ENCODE measurements at places on chromosomes 13 and 19.

DNA sequence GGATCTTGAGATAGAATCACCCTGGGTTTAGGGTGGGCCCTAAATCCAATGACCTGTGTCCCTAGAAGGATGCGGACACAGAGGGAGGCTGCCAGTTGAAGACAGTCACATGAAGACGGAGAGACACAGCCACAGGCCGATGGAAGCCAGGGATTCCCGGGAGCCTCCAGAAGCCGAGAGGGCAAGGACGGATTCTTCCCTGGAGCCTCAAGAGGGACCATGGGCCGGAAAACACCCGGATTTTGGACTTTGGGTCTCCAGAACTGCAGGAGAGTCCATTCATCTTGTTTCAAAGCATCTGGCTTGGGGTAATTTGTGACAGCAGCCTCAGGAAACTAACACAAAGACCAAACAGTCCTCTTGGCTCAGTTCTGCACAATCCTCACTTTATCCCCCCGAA, 2.3 kb downstream of the TMEM86B start:
- no peak for DNase-seq

DNA sequence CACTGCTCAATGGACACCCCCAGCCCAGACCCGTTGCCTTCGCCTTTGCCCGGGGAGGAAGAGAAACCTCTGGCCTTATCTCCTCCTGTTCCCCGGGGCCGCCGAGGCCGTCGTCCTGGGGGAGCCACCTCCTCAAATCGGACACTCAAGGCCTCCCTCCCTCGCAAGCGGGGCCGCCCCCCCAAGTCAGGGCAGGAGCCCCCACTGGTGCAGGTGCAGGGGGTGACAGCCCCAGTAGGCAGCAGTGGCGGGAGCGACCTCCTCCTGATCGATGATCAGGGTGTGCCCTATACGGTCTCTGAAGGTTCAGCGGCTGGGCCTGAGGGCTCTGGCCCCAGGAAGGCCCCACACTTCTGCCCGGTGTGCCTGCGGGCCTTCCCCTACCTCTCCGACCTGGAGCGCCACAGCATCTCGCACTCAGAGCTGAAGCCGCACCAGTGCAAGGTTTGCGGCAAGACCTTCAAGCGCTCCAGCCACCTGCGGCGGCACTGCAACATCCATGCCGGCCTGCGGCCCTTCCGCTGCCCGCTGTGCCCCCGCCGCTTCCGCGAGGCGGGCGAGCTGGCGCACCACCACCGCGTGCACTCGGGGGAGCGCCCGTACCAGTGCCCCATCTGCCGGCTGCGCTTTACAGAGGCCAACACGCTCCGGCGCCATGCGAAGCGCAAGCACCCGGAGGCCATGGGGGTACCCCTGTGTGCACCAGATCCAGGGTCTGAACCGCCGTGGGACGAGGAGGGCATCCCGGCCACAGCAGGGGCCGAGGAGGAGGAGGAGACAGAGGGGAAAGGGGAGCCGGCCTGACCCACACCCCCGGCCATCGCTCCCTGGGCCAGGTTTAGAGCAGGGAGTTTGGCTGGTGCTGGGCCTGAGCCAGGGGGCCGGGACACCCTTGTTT, 2.3 kb downstream of the ZNF524 start:
- DNase-seq, result no peak

DNA sequence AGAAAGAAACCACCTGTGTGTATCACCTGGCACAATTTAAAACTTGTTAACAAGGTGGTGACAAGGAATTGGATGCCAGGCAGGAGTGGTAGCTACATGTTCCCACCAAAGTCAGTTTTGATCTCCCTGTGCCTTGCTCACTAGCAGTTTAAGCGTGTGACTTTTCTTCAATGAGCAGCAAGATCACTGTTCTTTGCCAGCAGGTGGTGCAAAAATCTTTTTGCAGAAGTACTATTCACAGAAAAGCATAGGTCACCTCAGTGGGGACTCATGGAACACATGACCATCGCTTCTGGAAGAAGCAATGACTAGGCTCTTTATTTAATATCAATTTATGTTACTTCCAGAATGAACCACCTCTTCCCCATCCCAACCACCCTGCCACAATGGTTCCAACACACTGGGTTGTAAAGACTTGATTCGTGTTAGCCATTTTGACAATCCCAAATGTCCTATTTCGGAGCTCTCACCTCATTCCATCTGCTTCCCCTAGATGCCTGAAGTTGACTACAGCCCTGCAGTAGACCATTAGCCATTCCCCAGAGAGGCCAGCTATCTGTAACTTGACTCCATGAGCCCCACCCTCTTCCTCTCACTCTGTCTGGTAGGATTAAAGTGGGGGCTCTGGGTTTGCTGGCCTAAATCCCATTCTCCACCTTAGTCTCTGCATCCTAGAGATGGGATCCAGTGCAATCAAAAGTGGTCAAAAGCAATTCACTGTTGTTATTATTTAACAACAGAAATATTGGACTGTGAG, 59.1 kb upstream of the TNFRSF19 start:
- DNase-seq, result no peak

DNA sequence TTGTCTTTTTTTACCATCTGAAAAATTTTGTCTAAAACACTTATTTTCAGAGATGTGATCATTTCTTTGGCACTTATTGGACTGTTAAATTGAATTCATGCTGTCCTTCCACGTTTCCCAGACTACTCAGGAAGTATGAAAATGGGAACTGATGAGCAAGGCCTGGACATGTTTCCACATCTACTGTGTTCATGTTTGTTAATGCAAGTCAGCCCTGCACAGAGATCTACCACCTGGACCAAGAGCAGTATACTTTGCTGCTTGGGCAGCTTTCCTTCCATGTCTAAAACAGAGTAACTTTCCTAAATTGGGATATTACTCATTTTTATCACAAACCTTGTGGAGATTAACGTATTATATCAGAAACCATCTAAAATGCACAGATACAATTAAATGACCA, 687.4 kb downstream of the DIAPH3 start:
- no peak for DNase-seq

GRCh38 chr19:36876993-36877938, 26.6 kb downstream of the ZNF345 start:
- DNase-seq, result no peak

DNA sequence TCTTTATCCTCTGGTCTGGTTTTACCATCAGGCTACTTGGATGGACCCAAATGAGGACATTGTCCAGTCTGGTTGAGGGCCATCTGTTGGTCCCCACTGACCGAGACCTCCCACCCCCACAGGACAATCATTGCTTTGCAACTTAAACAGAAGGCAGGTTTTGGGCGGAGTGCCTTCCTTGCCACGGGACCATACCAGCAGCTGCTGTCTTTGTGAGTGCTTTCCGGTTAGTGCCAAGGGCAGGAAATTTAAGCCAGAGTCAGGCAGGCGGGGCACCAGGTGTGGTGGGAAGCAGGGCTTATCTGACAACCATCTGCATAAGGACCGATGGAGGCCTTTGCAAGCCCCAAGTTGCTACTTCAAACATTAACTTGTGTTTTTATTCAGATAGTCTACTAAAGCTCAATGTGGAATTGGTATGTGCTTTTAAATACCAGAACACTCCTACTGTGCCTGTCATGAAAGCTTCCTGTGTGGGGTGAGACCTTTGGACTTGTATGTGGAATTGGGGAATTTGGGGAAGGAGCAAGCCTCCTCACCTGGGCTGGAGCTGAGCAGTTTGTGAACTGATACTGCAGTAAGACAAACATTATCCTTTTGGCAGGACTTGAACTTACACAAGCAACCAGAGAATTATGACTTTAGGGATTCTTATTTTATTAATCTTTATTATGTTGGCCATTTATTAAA, 39.3 kb upstream of the UBE2L5 start:
- no peak for DNase-seq

DNA sequence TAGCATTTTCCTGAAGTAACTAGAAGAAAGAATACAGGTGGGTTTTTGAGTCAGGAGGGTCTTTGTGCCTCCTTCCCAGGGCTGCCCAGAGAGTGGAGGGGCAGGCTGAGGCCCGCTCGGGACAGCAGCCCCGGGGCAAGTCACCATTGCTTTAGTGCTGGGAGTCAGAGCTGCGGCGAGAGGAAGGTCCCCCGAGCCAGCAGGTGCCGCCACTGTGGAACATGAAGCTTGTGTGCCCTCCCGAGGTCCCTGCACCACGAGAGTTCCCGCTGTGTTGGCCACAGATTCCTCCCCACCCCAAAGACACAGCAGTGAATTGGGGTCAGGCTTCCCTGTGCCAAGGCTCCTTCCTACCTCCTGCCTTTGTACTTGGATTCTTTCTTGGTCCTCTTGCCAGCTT, 50.9 kb upstream of the TEX29 start:
- no peak for DNase-seq

DNA sequence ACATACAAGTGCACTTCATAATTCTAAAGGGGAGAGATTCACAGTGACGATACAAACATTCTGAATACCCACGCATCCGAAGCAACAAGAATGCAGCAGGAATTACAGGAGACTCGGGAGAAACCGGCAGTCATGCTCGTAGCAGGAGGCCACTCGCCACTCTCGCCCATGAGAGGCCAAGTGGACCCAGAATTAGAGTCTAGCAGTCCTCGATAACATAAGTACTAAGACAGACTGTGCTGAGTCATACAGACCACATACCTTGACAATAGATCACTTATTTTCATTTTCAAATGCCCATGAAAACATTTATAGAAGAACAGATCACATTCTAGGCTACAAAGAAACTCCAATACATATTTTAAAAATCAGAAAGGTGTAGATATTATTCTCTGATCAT, 299.1 kb upstream of the TSHZ3 start:
- DNase-seq, result peak; percentile 9

GRCh38 chr19:13400296-13400695, 106.0 kb downstream of the CACNA1A start:
- no peak for DNase-seq

- DNase-seq, result no peak
Measured at GRCh38 chr13:99294198-99294597, 13.0 kb downstream of the GPR183 start.

DNA sequence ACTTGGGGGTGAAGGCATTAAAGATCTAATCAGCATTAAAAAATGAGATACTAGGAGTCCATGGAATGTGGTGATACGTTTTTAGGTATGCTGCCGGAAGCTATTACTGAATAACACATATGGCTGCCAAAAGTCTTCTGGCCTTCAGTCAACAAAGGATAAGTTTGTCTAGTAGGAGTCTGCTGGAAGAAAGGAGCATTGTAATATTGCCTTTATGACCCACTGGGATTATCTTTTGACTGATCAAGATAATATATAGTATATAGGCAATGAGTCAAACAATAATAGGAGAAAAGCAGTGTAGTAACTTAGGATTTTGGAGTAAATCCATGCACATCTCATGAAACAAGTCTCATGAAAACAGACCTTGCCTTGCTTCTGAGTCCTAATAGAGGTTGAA, 295.4 kb downstream of the SLITRK6 start:
- no peak for DNase-seq

DNA sequence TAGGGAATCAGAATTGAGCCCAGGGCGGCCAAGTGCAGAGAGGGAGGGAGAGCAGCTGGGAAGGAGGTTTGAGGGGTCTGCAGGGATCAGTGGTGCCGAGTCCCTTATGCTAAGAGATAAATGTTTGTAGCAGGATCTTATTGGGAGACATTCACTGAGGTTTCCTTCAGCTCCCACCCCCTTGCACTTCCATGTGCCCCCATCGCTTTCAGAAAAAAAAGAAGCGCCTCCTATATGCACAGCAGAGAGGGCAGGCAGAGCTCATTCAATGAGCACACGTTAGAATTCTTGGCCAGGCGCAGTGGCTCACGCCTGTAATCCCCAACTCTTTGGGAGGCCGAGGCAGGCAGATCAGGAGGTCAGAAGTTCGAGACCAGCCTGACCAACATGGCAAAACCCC, 28.0 kb downstream of the CYP4F2 start:
- no peak for DNase-seq

DNA sequence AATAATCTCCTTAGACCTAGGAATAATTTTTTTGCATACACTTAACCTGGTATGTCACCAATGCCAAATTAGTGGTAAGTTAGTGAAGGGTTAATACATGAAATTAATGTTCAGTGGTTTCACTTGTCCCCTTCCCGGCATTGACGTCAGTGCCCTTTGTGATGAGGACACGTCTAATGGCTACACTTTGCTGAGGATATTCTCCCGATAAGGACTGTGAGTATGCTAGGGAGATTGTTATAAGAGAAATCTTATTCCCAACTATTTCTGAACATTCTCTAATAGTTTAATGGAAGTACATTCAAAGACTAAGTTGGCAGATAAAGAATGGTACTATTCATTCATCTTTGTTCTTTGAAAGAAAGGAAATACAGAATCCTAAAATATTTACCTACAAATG, 102.4 kb downstream of the TNFRSF19 start:
- no peak for DNase-seq

GRCh38 chr13:30477346-30478195, 11.8 kb upstream of the HMGB1 start:
- DNase-seq, result no peak

DNA sequence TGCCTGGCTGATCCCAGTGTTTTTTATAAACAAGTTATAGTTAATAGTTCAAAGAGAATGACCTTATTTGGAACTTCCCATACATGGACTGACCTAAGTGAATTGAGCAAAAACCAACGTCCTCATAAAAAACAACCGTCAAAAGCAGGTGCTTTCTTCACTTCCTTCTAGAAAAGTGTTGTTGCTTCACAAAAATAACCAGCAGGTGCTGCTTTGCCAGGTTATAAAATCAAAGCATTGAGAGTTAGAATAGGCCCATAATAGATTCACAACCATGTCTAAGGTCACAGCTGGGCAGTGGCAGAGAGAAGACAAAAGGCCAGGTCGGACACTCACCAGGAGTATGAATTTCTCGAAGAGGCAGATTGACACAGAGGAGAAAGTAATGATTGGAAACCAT, 9.5 kb downstream of the RUBCNL start:
- no peak for DNase-seq

- DNase-seq, result no peak
Measured at GRCh38 chr19:38483016-38483630, 49.6 kb downstream of the RYR1 start.

DNA sequence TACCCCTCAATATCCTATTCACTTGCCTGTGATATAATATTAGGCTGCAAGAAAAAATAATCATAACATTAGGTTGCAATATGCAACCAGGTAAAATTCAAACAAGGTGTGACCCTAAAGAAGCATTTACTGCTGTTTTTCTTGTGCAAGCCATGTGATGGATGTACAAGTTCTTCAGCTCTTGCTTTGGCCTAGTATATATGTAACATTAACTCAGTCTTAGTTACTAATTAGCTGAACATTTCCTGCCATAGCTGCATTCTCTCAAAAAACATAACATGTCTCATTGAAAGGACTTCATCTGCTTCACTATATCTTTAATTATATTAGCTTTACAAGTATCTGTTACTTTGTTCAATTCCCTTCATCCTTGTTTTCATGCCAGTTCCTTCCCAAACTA, 406.8 kb upstream of the HTR2A start:
- DNase-seq, result no peak

GRCh38 chr19:50427997-50428425, 4.7 kb upstream of the MYBPC2 start:
- DNase-seq, result no peak

- no peak for DNase-seq
Measured at GRCh38 chr13:32530841-32531253, 7.7 kb downstream of the N4BP2L2 start.

GRCh38 chr13:98509271-98510155, 67.4 kb downstream of the STK24 start:
- no peak for DNase-seq
